ENCODE measurements at places on chromosomes 7 and 10. TPM values are rescaled to one million over a fixed set of nuclear protein-coding genes. Genes with fewer than 3 reads are reported as not detected.

The ELFN1 gene
- total RNA-seq: 0.07 TPM

The SYT15 gene
- 1.4 TPM for total RNA-seq

The SAMD9 gene
- total RNA-seq: 6.8 TPM

The PCGF6 gene
- total RNA-seq: 15.2 TPM

Data from activated naive CD4-positive, alpha-beta T cell treated with anti-CD3 and anti-CD28 coated beads, Interleukin-2, amount 50 U/mL, for 72 hours (primary cell).